ENCODE measurements at places on chromosomes 6 and 20.

DNA sequence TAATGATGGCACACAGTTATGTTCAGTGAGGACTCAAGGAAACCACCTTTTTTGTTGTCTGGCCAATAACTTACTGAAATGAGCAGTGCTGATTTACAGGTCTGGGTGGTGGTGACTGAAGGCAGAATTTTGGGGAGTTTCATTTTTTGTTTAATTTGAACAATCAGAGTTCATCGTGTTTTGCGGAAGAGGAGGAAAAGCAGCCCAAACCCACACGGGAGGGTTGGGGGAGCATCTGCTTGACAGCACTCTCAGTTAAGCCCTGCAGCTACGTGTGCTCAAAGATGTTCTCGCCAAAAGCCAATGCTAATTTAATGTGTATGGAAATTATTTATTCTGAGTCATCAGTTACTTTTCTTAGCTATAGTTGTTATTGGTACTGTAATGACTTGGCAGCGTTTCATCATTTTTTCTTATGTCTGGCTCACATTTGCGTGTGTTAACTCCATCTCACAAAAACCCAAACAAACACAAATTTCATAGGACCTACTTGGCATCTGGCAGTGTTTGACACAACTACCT lies 89.2 kb downstream of the UST start:
- DNase-seq, result no peak

DNA sequence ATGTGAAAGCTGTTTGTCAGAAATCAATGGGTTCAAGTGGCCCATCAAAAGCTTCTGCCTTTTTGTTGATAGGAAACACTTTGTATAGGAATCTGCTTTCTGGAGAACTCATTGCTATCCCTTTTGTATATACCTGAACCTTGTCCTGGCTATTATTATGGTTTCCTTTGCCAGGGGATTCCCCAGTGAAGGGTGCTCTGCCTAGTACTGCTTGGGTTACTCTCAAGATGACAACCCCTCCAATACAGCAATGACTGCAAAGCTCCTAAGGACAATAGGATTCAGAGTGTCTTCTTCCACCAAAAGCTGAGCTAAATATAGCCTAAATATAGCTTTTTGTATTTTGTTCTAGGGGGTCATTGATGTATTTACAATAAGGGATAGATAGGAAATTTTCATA lies 54.0 kb upstream of the PTPRK start:
- DNase-seq, result no peak

- DNase-seq, result no peak
These were observed 50.0 kb upstream of the NOX3 start for GRCh38 chr6:155505608-155505989.

DNA sequence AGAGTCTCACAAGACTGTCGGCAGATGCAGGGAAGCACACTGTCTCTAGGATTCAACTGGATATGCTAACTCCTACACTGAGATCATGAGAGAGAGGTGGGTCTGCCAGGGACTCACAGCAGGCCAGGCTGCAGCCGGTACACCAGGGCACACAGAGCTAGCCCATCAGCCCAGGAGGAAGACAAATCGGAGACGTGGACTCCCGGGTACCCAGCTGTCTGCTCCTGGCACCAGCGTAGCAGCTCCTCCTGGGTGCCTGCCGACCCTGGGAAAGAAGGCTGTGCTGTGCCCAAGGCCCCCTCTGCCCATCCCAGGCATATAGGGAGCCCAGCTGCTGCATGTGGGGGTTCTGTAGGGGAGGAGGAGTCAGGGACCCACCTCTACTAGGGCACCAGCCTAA lies 7.0 kb downstream of the MICAL1 start:
- no peak for DNase-seq

DNA sequence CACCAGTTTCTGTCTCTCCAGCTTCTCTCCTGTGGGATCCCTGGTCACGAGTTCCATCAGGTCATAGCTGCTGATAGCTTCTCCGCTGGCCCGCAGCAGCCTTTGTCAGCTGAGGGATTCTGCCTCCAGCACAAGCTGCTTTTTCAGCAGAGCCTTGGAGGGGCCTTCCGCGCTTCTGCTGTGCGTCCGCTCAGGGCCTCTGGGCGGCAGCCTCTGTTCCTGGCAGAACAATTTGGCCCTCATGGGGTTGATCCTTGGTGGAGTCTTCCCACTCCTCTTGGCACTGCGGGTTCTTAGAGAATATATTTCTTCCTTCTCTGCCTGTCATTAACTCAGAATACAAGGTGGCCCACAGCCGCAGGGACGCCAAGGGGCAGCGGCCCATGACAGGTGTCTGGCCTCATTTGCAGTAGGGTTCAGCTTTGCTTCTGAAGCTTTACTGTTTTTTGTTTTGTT lies 158.8 kb downstream of the DTNBP1 start:
- DNase-seq, result no peak

- no peak for DNase-seq
These were observed 37.6 kb upstream of the CCN6 start for GRCh38 chr6:112016320-112016719.

GRCh38 chr6:143842461-143842901 lies 657 bp upstream of the LTV1 start:
- no peak for DNase-seq

- no peak for DNase-seq
These were observed 648.1 kb downstream of the MMUT start for GRCh38 chr6:48814957-48815356.

- peak; percentile 99 for DNase-seq
These were observed 70.7 kb upstream of the SMIM29 start for GRCh38 chr6:34319471-34319885.

DNA sequence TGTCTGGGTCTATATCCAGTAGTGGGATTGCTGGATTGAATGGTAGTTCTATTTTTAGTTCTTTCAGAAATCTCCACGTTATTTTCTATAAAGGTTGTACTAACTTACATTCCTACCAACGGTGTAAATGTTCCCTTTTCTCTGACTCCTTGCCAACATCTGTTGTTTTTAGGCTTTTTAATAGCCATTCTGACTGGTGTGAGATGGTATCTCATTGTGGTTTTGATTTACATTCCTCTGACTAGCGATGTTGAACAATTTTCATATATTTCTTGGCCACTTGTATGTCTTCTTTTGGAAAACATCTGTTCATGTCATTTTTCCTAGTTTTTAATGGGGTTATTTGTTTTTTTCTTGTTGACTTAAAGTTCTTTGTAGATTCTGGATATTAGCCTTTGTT lies 99.3 kb downstream of the BMP2 start:
- DNase-seq, result no peak

DNA sequence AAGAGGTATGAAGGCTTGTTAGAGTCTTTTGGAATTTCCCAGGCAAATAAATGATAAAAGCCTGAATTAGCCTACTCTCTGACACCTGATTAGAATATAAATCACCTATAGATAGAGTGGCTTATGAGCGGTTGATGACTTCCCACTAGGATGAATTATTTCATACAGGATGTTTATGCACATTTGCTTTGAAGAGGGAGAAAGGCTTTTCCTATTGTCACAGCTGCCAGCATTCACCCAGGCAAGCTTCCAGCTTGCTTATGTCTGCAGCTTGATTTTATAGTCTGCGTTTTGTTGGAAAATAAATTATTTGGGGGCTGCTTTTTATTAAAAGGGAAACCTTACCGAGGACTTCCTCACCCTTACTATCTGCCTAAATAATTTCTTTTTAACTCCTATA lies 51.3 kb upstream of the EIF2S2 start:
- no peak for DNase-seq

DNA sequence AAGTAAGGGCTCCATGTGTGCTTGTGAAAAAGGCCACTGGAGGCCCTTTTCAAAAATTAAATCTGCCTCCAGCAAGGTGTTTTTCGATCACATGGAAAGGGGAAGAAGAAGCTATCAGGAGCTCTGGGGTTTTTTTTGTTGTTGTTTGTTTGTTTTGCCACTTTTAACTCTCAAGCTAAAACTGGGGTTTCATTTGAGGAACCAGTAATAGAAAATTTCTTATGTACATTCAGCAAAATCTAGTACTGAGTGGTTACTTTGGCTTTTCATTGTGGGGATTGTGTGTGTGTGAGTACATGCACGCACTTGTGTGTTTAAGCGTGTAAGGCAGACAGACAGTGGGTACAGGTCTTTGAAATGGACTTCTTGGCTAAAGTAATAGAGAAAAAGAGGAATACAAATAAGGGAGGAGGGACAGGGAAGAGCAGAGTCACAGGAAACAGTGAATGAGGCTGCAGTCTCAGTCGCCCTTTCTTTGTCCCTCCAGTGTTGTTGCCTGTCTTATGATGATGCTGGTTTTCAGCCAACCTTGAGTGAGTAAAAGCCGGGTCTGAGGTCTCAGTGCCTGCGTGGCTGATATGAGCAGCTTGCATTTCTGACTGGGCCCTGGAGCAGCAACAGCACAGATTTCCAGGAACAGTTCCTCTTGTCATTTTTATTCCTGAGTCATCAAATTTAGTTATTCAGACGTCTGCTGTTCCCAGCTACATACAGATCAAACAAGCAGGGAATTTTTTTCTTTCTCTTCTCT lies 26.2 kb downstream of the SLC16A10 start:
- no peak for DNase-seq

DNA sequence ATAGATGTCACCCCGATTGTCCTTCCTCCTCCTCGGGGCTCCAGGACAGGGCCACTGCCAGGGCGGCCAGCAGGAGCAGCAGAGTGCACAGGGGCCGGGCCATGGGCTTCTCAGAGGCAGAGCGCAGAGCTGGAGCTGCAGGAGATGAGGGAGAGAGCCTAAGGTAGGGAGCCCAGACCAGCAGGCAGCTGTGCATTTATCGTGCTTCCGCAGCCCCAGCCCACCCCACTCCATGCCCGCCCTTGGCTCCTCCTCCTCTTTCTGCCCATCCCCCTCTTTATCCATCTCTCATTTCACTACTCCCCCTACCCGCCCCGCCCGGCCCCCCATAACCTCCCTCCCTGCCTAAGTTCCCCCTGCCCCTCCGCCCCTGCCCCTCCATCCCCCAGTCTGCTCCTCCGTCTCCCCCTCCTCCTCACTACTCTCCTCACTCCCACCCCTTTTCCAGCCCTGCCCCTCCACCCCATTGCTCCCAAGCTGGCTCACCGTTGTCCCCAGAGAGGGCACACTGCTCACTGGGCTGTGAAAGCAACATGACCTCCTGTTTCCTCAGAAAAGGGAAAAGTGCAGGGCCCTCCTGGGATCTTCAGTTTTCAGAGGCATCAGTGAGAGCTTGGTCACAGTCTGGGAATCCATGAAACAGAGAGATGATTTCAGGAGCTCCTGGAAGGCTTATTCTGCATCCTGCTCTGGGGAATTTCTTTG lies 25.5 kb upstream of the CST1 start:
- DNase-seq, result no peak

DNA sequence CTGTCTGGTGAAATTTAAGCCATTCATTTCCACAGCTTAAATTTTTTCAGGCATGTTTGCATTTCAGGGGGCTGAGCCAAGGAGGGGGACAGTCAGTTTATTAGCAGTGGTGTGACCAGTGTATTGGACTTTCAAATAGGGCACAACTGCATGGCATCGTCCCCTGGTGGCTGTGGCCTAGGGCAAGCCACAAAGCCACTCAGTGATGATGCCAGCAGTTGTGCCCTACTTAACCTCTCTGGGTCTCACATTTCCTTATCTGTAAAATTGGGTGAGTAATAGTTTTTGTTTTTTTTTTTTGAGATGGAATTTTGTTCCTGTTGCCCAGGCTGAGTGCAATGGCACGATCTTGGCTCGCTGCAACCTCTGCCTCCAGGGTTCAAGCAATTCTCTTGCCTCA lies 48.0 kb downstream of the CDC5L start:
- no peak for DNase-seq

DNA sequence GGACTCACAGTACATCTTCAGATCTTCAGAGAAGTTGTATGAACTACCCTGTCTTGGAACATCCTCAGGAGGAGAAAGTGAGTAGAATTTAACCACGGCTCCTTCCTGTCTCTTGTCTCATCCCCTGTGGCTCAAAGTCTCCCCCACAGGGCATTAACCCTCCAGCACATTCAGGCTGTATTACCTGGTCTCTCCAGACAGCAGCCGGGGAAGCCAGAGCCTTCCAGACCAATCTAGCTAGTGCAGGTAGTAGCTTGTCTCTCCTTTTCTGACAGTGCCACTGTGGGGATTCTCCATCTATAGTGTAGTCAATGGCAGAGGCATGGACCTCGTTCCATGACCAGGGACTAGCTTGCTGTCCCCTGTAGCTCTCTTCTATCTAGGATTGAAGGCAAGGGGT lies 16.9 kb upstream of the ELMO2 start:
- DNase-seq, result no peak

DNA sequence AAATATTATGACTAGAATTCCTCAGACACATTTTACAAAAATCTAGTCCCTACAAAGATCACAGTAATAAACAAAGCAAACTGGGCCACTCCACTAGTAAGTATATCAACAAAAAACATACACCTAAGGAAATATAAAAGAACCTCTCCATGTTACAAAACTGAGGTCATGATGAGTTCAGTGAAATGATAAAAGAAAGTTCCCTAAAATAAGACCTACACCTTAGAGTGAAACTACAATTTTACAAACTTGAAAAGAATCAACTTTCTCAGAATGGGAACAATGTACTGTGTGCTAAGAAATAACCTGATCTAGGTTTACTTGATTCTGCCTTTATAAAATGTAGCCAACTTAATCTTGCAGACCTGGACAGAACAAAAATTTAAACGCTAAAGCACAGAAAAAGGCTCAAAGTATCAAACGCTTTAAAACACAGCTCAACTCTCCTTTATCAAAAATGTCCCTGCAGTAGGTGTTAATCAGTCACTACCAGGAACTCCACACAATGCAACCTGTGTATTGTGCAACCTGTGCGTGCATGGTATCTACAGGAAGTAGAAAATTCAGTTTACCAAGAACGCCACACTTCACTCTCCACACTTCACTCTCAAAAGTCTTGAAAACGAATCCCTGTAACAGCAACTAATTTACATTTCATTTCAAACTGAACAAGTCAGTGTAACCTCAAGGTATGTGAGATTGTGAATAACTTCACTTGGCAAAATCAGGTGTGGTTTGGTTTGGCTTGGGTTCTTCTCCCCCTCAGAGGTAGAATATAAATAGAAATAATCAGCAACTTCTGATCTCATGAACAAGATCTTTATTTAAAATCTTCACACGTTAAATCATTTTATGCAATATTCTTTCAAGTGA lies 1.8 kb downstream of the RALGAPA2 start:
- peak; percentile 29 for DNase-seq

GRCh38 chr20:58162986-58163385 lies 65.5 kb downstream of the ANKRD60 start:
- DNase-seq, result no peak

DNA sequence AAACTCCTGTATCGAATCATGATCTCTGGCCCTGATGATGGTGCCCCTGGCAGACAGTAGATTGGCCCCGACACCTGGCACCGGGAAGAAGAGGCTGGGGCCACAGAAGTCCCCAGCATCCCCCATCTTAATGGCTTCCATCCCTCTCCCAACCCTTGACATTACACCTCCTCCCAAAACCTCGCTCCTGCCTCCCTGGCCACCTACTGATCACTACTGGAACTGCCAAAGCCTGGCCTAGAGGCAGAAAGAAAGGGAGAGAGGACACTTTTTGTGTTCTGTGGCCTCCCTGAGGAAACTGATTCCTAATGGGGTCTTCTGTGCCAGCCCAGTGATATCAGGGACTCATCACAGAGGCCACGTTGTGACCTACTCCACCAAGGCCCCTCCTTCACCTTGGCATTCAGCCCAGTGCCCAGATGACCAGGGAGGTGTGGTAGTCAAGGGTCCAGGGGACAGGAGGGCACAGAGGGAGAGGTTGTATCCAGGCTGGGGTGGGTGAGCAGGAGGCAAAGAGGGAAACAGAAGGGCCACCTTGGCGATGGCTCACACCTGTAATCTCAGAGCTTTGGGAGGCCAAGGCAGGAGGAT lies 6.1 kb downstream of the C20orf173 start:
- DNase-seq, result no peak
